ENCODE measurements at places on chromosomes 16 and 17.
A peak's percentile ranks its signal among the peaks of the same experiment; 100 is the strongest.

- no peak for DNase-seq
Measured at GRCh38 chr17:16281351-16281750, 64.3 kb downstream of the PIGL start.

DNA sequence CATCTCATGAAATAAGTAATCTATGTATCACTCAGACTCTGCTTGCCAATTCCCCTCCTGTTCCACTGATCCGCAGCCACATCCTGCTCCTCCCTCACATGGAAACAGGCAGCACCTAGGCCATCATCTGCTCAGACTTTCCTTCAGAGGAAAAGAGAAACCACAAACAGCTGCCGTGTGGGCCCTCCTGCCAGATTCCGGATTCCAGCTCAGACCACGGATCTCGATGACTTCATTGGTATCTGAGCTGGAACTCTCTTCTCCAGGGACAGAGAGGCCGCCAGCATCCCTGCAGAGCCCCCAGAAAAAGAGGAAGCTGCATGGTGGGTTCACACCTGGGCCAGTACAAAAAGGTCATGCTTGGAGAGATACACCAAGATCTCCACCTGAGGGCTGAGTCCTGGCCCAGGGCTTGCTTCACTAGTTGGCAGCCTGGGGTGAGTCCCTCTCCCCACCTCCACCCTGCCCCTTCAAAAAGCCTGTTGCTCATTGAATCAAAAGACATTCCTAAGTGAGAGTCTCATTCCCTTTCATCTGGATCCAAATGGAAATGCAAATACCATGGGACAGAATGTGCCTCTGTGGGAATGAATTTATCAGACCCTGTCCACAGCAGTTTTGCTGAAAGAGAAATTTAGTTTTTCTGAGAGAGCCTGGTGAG, 47.2 kb downstream of the HOXB1 start:
- DNase-seq, result peak; percentile 38

GRCh38 chr16:979859-980594, 1.5 kb upstream of the SOX8 start:
- no peak for DNase-seq

DNA sequence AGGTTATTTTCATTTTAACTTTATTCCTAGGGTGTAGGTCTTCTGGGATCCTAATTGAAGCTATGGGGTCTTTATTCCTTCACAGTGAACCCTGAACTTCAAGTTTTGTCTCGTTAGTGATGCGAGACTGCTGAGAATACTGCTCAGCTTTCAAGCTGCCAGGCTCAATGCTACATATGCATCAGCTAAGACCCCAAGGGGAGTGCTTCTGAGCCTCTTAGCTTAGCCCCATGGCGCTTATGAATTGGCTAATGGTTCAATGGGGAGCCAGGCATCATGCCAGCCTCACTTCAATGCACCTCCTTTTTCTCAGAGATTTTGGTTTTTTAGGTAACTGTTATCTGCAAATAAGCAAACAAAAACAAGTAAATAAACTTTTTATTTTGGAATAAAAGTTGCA, 94.1 kb upstream of the SIAH1 start:
- no peak for DNase-seq

GRCh38 chr17:77928519-77929179, 29.9 kb upstream of the TNRC6C start:
- DNase-seq, result no peak
